ENCODE measurements at places on chromosomes 16 and 17.

DNA sequence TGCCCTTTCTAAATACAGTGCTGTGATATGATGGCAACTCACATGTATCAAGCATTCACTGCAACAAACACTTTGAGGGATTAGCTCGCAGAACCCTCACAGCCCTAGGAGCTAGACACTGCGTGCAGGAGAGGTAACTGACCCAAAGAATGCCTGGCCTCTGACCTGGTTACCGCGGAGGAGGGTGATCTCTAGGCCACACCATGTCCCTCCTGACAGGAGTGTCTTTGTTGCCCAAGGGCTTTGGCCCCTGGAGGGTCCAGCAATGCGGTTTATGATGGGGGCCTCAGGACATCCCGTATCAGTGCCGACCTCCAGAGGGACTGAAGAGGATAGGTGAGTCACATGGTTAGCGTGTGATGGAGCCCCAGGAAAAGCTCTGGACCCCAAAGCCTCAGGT is 130.6 kb downstream of the MGAT5B start:
- no peak for DNase-seq

DNA sequence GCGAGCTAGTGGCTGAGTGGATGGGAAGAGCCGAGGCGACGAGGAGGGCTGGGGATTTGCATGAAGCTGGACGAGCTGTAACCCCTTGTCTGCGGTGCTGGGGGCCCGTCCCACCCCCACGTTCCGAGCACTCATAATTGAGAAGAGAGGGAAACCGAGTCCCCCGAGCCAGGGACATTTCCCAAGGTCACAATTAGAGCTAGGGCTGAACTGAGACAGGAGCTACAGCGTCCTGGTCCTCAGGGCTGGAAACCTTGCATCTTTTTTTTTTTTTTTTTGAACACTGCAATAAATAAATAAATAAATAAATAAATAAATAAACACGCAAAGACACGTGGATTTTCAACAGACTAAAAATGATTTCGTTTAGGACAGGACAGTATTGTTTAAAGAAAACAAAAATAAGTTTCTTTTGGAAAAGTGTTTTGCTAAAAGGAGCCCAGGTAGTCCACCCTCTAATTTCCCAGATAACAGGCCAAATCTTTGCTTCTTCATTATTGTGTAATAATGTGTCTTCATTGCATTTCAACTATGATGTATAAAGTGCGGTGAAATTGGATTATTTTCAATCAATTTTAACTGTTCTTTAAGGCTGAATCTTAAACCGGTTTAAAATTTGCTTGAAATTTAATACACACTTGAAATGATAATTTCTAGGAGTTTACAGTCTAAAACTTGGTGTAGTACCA is 992 bp downstream of the GDPD1 start:
- DNase-seq = no peak

GRCh38 chr17:752620-753219 is 656 bp upstream of the GEMIN4 start:
- DNase-seq = no peak

- no peak for DNase-seq
These were observed 26.0 kb upstream of the DLX3 start for GRCh38 chr17:50020841-50021599.

GRCh38 chr16:58027161-58027915 is 1.8 kb downstream of the MMP15 start:
- DNase-seq = peak; percentile 52

DNA sequence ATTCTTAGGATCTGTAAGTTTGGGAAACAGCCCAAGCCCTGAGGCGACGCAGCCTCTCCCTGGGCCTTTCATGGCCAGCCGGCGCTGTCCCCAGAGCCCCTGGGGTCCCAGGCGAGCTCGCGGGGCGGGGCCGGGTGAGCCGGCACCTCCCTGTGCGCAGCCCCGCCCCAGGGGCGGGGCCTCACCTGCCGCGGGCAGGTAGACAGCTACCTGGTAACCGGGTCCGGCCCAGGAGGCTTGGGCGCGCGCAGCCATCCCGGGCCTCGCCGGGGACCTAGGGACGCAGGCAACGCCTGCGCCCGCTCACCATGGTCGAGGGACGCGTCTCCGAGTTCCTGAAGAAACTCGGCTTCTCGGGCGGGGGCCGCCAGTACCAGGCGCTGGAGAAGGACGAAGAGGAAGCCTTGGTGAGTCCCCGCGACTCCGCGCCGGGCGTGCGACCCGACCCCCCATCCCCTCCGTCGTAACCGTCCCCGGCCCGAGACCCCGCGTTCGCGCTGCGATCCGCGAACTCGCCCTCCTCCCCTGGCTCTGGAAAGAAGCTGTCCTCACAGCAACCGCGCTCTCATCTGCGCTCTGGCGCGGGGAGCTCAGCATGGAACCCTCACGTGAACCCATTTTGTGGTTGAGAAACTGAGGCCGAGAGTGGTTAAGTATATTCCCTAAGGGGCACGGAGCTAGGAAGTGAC is at the start of gene ATP2C2:
TSS of gene ATP2C2 (plus strand) at position 231 of the 689 bp plus-strand sequence. CDS start at position 309, 78 bp downstream.
- no peak for DNase-seq

- peak; percentile 88 for DNase-seq
These were observed 31.2 kb downstream of the CHD9 start for GRCh38 chr16:53085931-53086421.

DNA sequence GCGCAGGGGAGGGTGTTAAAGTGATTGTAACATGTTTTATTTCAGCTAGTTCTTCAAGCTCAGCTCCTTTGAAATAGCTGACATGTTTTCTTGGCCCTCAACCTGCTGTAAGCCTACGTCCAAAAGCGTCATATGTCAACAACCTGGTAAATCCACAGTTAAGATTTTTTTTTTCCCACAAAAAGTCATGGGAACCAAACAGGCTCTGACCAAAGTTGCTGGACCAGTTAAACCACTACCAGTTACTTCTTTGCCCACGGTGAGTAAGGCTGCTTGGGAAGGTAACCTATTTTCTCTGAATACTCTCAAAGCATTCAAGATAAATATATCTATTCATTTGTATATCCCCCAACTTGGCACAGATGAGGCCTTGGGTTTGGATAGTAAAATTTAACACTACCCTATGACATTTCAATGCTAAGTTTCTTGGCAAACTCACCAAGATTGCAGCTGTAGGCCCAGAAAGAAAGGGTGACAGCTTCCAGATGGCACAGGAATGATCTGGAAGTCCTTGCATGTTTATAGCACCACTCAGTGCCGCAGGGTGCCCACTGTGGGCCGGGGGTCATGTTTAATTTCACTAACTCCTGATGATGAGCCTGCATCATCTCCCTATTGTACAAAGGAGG is 166.2 kb downstream of the XYLT1 start:
- DNase-seq = no peak

- no peak for DNase-seq
These were observed 1.1 kb downstream of the C1QBP start for GRCh38 chr17:5437721-5438317.

GRCh38 chr16:13350000-13350399 is 448.6 kb downstream of the SHISA9 start:
- no peak for DNase-seq

GRCh38 chr17:81542431-81543338 is 9.5 kb downstream of the FAAP100 start:
- DNase-seq = no peak

DNA sequence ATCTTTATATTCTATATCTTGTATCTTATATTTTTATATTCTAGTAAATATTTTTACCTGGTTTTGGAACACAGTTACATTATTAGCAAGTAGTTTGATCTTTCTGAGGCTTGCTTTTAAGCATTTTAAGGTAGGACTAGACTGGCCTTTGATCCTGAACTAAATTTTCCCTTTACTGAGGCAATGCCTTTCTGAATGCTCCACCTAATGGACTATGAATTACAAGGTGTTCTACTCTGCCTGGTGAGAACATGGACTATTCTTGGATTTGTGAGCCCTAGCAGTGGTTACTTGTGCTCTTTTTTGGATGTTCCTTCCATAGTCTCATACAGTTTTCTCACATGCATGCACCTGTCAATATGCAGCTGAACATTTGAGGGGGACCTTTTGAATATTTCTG is 32.5 kb upstream of the SMIM36 start:
- DNase-seq = no peak

DNA sequence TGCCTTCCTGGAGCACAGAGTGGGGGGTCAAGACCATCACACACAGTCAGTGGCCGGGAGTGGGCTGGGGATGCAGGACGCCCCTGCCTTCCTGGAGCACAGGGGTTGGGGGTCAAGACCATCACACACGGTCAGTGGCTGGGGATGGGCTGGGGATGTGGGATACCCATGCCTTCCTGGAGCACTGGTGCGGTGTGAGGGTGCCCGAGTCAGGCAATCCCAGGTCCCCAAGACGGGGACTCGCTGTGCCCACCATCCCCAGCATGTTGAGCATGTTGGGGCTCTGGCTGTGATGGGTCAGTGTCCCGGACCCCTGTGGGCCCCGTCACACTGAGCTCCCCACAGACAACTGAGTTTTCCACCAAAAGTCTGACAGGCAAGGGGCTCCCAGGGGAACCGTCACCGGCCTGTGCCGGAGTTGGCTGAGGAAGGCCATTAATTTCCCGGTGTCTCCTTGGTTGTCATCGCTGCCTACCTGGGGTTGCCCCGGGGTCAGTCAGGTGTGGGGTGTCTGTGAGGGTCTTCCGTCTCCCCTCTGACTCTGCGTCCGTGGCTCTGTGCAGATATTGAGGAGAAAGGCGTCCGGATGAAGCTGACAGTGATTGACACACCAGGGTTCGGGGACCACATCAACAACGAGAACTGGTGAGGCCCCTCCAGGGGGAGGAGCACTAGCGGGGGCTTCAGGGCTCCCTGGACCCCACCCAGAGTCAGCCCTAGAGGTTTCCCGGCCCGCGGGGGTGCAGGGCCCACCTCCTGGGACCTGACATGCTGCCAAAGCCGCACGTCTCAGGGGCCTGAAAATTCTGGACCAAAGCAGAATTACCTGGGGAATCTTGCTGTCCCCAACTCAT is 347.1 kb downstream of the SEC14L1 start:
- DNase-seq = no peak

GRCh38 chr16:83686726-83687125 is 121.1 kb upstream of the HSBP1 start:
- no peak for DNase-seq

DNA sequence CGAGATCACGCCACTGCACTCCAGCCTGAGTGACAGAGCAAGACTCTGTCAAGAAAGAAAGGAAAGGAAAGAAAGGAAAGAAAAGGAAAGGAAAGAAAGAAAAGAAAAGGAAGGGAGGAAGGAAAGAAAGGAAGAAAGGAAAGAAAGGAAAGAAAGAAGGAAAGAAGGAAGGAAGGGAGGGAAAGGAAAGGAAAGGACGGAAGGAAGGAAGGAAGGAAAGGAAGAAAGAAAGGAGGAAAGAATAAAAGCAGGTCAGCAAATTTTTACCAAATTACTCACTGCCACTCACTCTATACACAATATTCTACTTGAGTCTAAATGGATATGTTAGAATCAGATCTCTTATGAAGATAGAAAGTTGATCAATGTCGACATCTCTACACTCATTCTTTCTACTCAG is 49.8 kb downstream of the RND2 start:
- no peak for DNase-seq

DNA sequence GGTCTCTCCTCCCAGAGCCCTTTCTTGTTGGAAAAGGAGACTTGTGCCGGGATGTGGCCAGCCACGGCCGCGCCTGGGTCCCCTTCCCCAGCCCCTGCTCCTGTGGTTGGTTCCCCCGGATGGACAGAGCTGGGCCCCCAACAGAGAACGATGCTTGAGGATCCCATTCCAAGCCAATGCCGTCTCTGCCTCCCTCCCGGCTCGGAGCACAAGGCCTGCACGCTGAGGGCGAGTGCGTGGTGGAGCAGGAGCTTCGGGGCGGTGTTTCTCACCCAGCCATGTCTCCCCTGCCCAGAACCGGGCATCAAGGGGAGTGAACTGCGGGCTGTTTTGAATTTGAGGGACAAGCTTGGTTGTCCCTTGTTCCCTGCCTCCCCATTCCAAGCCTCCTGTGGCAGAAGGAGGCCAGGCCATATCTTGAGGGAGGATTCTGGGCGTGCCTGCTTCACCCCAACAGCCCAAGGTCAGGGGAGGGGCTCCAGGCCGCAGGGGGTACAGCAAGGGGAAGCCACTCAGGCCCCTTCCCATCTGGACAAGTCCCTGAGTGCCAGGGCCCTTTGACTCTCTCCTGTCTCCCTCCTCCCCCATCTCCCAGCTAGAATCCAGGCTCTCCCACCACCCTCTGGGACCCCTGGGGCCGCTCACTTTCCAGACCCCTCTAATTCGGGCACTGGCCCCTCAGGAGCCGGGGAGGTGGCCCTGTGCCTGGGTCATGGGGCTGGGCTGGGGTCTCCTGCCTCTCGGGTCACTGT is 43.6 kb downstream of the SOCS3 start:
- no peak for DNase-seq

- DNase-seq = no peak
These were observed 4.7 kb upstream of the CUEDC1 start for GRCh38 chr17:57959929-57960328.

GRCh38 chr17:5184288-5184687 is 7.4 kb downstream of the ZNF594 start:
- DNase-seq = no peak

- no peak for DNase-seq
These were observed 36.3 kb downstream of the OR1D5 start for GRCh38 chr17:3026856-3027751.

GRCh38 chr16:83738923-83739503 is 68.8 kb upstream of the HSBP1 start:
- DNase-seq = no peak

DNA sequence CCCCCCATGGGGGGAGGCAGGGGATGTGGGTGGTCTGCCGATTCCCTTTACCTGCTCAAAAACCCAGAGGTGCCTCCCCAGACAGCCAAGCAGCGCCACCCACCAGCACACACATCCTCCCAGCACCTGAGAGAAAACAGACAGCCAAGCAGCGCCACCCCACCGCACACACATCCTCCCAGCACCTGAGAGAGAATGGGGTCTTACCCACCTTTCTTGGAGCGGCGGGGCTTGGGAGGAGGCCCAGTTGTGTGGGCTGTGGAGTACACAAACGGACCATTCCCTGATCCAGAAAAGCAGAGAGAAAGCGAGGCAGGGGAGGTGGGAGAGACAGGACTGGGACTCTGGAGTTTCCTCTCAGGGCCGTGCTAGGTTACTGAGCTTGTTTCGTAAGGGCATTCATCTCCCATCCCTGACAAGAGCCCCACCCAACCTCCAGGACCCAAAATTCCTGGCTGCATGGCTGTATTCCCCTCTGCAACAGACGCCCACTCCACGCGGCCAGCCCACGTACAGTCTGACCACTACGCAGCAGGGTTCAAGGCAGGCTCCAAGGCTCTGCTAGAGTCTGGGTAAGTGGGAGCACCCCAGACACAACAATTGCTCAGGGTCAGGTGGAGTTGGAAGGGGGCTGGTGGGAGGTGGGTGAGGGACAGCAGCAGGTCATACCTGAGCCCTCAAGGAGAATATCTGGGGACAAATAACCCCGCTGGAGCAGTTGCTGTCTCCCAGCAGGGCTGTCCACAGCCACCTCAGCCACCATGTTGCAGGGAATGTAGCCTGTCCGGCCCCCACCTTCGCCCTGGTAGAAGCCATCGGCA is 22.3 kb downstream of the TSPOAP1 start:
- no peak for DNase-seq

- DNase-seq = no peak
These were observed 151.8 kb downstream of the IRF8 start for GRCh38 chr16:86050591-86051367.

GRCh38 chr17:77693776-77694175 is 264.7 kb upstream of the TNRC6C start:
- DNase-seq = no peak

- DNase-seq = no peak
These were observed 4.4 kb downstream of the LGALS9 start for GRCh38 chr17:27635275-27635823.

- DNase-seq = no peak
These were observed 12.4 kb upstream of the BAHCC1 start for GRCh38 chr17:81382851-81383250.

GRCh38 chr17:77503293-77503655 is 362.5 kb downstream of the SEC14L1 start:
- no peak for DNase-seq

Data from DMS 273 treated with DMSO at 0.1 percent for 48 hours (cell line).